Karpas-422 (cell line): ENCODE measurements at places on chromosomes 3 and 15.

DNA sequence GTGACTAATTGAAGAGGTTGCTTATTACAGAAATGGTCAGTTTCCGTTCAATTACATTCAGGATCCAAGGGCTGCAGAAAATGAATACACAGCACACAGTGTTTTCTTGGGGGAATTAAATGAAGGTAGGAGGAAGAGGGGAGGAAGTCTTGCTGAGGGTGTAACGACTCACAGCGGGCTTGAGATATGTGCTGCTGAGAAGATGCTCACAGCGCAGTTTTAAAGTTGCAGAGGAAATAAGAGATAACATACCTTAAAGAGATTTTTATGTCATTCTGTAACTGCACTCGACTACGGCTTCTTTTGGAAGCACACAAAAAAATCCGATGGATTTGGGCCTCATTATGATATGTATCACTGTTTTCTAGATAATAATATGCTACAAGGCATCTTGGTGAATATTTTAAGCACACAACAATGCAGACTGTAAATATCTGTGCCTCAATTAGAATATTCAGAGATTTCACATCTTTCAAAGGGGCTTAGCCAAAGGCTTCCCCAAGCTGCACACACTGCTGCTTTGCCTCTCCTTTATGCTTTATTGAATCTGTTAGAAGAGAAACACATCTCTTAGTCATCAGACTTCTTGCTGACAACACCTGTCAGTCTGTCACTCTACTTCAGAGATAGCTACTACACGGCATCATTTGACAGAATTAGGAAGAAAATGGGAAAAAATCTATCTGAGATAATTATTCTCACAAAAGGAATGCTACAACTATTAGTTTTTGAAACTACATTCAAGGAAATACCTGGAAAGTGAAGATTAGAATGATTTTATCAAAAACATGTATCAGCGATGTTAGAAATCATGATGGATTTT is 773.2 kb downstream of the OTOL1 start:
- no peak for DNase-seq

DNA sequence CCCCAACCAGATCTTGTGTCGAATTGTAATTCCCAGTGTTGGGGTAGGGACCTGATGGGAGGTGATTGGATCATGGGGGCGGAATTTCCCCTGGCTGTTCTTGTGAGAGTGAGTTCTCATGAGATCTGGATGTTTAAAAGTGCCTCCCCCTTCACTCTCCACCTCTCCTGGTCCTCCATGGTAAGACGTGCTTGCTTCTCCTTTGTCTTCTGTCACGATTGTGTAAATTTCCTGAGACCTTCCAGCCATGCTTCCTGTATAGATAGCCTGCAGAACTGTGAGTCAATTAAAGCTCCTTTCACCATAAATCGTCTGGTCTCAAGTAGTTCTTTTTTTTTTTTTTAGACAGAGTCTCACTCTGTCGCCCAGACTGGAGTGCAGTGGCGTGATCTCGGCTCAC is 42.3 kb downstream of the NR1D2 start:
- DNase-seq, result no peak

DNA sequence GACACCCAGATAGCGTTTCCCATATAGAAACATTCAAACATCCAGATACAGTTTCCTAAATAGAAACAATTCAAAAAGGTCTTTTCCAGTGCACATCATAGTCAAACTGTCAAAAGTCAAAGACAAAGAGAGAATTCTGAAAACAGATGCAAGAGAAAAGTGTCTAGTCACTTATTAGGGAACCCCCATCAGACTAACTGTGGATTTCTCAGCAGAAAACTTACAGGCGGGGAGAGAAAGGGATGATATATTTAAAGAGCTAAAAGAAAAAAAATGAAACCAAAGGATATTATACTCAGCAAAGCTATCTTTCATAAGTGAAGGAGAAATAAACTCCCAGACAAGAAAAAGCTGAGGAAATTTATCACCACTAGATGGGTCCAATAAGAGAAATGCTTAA is 22.3 kb upstream of the CX3CR1 start:
- no peak for DNase-seq

GRCh38 chr3:36282766-36283165 is 97.5 kb upstream of the STAC start:
- DNase-seq, result no peak

DNA sequence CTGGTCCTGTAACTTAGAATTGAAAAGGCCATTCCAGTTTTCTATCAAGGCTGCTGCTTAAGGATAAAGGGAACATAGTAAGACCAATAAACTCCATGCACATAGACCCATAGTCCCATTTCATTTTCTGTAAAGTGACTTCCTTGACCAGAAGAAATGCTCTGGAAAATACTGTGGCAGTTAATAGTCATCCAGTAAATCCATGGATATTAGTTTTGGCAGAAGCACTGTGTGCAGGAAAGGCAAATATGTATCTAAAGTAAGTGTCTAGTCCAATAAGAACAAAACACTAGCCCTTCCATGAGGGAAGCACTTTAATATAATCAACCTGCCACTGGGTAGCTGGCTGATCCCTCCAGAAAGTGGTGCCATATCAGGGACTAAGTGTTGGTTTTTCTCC is 19.3 kb upstream of the MKRN3 start:
- no peak for DNase-seq

- DNase-seq, result no peak
Observed at GRCh38 chr3:98148751-98149150, 1.5 kb downstream of the OR5H14 start.

GRCh38 chr15:45918839-45919238 is 284.0 kb downstream of the SQOR start:
- DNase-seq, result no peak

DNA sequence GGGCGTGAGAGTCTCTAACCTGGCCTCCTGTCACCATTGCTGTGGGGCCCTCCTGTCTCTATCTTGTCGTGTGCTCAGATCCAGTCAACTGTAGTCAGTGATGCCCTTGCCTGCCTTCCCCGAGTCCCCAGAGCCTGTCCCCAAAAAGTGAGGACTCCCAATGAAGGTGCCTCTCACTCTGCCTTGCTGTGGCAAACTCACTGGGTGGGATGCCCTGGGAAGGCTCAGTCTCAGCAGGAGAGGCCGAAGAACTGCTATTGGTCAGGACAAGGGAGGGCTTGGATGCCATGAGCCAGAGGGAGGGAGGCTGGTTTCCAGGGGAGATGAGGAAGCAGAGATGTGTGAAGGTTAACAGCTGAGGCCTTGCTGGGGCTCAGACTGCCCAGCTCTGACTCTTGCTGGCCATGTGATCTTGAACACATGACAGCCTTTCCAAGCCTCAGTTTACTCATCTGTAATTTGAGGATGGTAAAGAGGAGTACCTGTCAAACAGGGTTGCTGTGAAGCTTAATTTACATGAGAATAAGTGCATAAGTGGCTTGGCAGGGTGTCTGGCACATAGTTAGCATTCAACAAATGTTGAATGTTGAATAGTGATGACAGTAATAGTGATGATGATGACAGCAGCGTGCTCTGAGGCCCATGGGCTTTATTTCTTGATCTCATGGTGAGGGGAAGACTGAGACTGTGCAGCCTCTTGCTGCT is 8.2 kb downstream of the KY start:
- no peak for DNase-seq

- DNase-seq, result no peak
Observed at GRCh38 chr3:78343221-78343620, 1303.3 kb downstream of the ROBO2 start.

DNA sequence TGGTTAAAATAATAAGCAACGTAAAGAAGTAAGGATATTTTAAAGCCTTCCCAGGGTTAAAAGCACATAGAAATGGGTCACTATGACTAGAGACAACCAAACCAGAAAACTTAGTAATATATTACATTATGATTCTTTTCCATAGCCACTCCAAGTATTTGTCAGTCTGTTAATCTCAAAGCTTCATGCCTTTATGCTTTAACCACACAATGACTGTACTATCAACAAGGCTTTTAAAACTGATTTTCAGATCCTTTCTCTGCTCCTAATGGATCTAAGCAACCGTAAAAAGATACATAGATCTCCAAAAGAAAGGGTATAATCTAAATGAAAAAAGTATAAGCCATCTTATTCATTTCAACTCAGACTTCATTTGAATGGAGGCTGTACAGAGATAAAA is 14.4 kb downstream of the SECISBP2L start:
- DNase-seq, result no peak
